NCI-H1105 (cell line): ENCODE measurements at places on chromosomes 3 and 15.

DNA sequence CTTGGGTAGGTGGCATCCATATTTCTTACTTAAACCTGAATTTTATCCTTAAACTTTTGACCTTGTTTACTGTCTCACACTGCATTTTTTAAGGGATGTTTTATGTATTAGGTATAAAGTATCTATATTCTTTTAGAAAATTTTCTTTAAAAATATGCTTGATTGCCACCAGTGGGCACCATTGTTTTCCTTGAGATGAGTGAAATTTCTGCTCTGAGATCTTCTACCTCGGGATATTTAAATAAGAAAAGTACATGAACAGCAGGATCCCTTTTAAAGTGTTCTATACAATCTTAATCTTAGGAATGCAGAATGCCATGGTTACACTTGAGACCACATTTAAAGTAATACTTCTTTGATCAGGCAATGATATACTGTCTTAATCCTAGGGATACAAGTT is 108.7 kb downstream of the SLMAP start:
- DNase-seq: no peak

DNA sequence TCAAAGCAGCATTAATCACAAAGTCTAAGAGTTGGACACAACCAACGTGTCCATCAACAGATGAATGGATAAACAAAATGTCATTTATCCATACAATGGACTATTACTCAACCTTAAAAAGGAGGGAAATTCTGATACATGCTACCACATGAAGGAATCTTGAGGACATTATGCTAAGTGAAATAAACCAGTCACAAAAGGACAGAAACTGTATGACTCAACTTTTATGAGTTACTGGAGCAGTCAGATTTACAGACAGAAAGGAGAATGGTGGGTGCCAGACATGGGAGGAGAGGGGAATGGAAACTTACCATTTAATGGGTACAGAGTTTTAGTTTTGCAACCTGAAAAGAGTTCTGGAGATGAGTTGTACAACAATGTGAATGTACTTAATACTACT is 43.0 kb upstream of the SEC13 start:
- DNase-seq: no peak

DNA sequence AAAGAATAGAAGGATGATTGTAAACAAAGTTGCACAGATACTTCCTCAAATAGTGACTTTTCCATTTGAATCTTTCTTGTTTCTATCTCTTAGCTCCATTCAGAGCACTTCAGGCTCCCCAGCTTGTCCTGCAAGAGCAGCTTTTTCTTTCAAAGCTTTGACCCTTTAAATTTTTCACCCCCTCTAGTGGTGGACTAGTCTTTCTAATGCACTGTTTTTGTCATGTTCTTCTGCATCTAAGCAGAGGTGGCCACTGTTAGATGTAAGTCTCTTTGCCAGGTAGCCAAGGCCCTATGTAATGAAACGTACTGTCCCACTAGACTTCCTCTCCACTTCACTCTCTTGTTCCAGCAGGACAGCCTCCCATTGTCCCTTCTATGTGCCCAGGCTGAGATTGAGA is 74.0 kb upstream of the MANF start:
- DNase-seq: no peak

- DNase-seq: no peak
These were observed 36.6 kb upstream of the RHO start for GRCh38 chr3:129491794-129492193.

DNA sequence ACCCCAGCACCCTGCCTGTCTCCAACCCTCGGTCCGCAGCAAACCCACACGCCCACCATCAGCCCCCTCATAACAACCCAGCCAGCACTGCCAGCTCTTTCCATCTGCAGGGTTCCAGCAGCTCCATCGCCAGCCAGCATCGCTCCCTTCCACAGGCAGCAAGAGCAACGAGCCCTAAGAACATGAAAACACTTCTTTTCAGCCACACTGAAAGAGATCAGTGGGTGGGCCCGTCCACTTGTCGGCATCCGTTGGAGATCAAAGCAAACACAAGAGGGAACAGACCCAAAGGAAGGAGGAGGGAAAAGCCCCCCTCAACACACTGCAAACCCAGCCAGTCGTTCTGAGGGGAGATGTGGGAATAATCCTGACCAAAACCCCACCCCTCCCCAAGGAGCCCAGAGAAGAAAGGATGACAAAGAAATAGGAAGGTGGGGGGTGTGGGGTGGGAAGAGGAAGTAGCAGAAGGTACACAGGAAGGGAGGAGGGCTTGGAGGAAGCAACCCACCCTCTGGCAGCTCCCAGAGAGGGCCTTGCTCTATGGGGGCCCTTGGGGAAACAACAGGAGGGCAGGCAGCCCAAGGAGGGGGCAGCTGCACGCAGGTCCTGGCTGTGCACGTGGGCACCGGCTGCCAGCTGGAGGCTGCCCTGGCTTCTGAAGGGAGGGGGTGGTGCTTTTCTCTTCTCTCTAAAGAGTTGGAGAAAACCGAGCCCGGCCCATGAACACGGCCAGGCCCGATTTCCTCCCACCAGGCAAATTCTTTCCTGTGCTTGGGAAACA is 473.6 kb upstream of the PROK2 start:
- DNase-seq: no peak

GRCh38 chr15:88202231-88202630 is 54.3 kb downstream of the NTRK3 start:
- DNase-seq: no peak

- DNase-seq: no peak
These were observed 742.0 kb downstream of the NR2F2 start for GRCh38 chr15:97072545-97072944.

DNA sequence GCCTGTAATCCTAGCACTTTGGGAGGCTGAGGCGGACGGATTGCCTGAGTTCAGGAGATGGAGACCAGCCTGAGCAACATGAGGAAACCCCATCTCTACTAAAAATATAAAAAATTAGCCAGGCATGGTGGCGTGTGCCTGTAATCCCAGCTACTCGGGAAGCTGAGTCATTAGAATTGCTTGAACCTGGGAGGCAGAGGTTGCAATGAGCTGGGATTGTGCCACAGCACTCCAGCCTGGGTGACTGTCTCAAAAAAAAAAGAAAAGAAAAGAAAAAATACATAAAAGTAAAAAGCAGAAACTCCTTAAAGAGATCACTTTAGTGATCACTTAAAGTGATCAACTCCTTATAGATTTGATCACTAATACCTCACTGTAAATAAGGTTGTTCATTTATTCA is 78.0 kb downstream of the GMPS start:
- no peak for DNase-seq

DNA sequence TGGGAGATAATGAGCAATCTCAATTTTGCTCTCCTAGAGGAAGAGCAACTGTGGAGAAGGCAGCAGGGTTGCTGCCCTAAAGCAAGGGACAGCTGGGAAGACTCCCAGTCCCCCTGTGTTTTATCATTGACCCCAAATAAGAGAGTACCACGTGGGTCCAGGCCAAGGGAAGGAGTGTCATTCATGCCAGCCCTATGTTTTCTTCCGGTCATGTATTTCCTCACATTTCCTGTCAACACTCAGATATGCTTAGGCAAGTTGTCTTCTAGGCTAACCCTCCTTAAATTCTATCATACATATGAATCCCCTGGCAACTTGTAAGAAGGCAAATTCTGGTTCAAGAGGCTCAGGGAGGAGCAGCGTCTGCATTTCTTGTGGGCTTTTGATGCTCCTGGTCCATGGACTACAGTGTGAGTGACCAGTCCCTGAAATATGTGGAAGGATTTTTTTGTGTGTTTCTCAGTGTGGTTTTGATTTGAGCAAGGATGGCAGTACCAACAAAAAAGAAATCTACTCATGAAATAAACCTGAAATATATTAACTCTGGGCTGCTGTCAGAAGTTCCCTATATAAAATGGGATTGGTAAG is 31.9 kb upstream of the RPP14 start:
- no peak for DNase-seq

- DNase-seq: no peak
These were observed 34.9 kb upstream of the CPOX start for GRCh38 chr3:98628317-98628716.

DNA sequence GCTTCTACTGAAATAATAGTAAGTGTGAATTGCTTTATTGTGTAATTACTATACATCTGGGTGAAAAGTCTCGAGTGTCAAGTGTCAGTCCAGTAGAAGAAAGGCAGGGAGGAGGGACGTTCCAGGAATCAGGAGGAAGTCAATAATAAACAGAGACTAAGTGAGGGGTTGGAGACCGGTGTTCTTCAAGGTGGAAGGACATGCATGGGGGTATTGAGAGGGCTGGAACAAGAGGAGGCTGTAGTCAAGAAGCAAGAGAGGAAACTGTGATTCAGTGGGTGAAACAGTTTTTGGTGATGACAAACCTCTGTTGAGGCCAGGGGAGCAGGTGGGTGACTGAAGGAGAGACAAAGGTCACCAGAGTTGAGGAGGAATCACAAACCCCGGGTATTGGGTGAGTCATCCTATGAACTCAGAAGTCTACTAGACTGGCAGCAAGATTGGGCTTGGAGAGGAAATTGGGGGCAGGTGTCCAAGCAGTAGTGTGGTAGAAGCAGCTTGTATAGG is 11.6 kb upstream of the SCAMP5 start:
- DNase-seq: no peak

DNA sequence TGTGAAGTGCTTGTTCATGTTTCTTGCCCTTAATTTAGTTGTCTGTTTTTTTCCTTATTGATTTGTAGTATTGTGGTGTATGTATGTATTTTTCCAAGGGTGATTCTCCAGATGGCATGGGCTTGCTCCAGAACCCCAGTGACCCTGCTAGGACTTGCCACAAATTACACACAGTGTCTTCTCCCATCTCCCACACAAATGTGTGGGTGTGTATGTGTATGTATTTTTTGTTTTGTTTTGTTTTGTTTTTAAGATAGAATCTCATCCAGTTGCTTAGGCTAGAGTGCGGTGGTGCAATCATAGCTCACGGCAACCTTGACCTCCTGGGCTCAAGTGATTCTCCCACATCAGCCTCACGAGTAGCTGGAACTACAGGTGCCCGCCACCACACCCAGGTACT is 36.2 kb upstream of the ARID3B start:
- no peak for DNase-seq

GRCh38 chr3:127192576-127193232 is at the start of gene PRR23E:
TSS of gene PRR23E (plus strand) at chr3:127193131. CDS start at chr3:127196686, 3,555 bp downstream.
- DNase-seq: no peak

GRCh38 chr3:127674790-127675189 is 2.0 kb downstream of the ABTB1 start:
- DNase-seq: no peak

DNA sequence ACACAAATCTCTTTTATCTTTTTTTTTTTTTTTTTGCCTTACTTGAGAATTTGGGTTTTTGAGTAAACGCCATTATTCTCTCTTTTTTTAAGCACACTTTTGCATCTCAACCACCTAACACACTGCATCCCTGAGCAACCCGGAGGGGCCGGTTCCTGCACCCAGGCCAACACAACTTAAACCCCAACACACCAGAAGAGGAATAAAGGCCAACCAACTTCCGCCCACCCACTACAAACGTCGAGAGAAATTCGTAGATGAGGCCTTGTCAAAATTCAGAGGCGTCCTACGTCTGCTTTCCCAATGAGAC is 389 bp upstream of the CCNB2 start:
- DNase-seq: no peak

GRCh38 chr15:24621630-24622215 is 53.9 kb upstream of the NPAP1 start:
- no peak for DNase-seq

DNA sequence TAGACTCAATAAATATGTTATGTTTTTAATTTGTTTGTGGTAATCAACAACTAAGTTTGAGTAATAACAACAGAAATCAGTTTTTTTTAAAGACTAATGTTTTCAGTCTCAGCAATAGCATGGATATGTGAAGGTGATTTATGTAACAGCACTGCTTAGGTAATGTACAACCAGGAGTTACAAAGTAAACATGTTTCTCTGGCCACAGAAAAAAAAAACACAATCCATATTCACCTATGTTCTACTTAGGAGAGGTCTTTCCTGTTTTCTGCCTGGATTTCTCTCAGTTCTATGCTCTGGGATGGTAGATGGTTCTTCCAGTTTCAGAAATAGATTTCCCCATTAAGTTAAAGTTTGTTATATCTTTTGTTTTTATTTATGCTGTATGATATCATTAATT is 579.4 kb downstream of the SI start:
- no peak for DNase-seq

GRCh38 chr3:154571553-154572226 is 141.7 kb upstream of the GPR149 start:
- DNase-seq: no peak

- DNase-seq: no peak
These were observed 128.7 kb upstream of the MB21D2 start for GRCh38 chr3:193046371-193046770.

GRCh38 chr15:70146771-70147170 is 49.1 kb upstream of the TLE3 start:
- no peak for DNase-seq

DNA sequence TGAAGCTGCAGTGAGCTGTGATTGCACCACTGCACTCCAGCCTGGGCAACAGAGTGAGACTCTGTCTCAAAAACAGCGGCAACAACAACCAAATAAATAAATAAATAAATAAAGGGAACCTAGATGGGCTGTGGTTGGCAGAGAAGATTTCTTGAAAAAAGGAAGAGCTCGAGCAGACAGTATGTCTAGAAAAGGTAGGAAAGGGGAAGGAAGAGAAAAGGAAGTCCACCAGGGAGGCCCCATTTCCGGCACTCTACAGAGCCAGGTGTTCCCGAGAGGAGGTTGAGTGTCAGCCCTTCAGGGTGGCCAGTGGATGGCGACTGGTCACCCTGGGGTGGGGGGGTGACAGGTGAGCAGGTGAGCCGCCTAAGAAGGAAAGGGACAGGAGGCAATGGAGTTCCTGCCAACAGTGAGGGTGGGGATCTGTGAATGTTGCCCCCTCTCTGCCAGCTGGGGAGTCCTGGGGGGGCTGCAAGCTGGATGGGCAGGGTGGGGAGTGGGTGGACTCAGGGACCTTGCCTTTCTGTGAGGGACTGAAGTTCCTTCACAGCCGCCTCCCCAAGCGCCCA is 14.8 kb downstream of the PAQR5 start:
- DNase-seq: no peak

- no peak for DNase-seq
These were observed 33.7 kb downstream of the BNC1 start for GRCh38 chr15:83250781-83251180.

DNA sequence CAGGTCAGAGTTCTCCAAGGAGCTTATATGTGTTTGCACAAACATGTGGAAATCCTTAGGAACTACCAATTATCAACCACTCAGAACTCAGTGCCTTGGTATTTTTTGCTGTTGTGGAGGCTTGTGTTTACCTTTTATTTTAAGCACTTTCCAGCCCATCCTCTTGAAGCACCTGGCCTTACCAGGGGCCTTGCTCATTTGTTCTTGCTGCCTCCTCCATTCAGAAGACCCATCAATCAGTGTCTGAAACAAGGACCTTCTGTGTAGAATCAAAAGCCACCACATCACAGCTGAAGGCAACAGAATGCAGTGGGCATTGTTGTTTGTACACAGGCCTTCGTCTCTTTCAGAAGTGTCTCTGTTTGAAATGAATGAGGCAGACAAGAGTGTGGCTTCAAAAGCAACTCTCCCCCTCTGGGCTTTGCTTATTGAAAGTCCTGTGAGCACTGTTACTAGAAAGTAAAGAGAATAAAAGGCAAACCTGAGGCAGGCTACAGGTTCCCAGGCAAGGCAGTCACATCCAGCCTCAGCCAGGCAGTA is 24.5 kb upstream of the LIPC start:
- no peak for DNase-seq
